ENCODE measurements at places on chromosomes 6 and 20. TPM values are rescaled to one million over a fixed set of nuclear protein-coding genes. Genes with fewer than 3 reads are reported as not detected.

The SLC13A3 gene
- 24.9 TPM for polyA plus RNA-seq

The FAM209A gene
- polyA plus RNA-seq = 0.71 TPM

The OR10C1 gene
- polyA plus RNA-seq = not detected

The MLIP gene
- polyA plus RNA-seq = 0.62 TPM

DNA sequence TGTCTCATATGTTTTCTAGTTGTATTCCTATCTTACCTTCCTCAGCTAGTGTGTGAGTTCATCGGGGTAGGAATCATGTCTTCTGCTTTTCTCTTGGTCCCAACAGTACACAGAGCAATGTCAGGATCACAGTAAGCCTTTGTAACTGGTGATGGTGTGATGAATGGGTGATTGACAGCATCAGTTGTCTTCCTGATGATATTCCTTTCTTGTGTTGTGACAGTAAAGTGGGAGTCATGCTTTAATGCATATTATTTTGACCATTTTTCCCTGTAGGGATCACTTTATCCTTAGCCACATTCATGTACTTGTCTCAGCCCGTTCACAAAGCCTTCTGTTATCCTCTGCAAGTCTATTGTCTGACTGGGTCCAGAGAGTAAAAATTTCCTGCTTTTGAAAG lies 501.7 kb downstream of the UTRN start:
- DNase-seq = no peak

DNA sequence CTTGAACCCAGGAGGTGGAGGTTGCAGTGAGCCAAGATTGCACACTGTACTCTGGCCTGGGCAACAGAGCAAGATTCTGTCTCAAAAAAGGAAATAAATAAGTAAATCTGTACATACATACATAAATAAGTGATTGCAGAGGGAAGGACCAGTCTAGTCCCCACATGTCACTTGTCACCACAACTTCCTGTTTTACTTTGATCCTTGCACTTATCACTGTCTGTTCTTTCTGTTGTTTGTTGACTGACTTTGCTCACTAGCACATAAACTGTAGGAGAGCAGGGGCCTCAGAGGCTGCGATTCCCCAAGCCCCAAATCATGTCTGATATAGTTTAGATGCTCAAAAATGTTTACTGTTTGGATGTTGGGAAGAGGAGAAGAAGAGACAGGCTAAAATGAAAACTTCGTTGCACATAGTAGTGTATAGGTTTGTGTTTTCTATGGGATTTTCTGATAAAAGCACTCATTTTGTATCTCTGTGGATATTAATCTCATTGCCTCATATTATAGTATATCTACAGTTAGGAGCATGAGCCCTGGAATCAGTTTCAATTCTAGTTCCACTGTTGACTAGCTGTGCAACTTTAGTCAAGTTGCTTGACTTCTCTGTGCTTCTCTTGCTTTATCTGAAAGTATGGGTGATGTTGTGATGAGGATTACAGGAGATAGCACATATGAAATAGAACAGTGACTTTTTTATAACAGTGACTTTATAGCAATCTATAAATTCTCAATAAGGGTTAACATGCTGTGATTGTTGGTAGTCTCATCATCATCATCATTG lies 165.0 kb downstream of the TBC1D7 start:
- no peak for DNase-seq

- DNase-seq = no peak
These were observed 45.2 kb downstream of the PLCG1 start for GRCh38 chr20:41182296-41183212.

GRCh38 chr20:59015411-59015810 lies 3.8 kb upstream of the TUBB1 start:
- DNase-seq = no peak

GRCh38 chr6:17007749-17008148 lies 94.1 kb upstream of the STMND1 start:
- no peak for DNase-seq

DNA sequence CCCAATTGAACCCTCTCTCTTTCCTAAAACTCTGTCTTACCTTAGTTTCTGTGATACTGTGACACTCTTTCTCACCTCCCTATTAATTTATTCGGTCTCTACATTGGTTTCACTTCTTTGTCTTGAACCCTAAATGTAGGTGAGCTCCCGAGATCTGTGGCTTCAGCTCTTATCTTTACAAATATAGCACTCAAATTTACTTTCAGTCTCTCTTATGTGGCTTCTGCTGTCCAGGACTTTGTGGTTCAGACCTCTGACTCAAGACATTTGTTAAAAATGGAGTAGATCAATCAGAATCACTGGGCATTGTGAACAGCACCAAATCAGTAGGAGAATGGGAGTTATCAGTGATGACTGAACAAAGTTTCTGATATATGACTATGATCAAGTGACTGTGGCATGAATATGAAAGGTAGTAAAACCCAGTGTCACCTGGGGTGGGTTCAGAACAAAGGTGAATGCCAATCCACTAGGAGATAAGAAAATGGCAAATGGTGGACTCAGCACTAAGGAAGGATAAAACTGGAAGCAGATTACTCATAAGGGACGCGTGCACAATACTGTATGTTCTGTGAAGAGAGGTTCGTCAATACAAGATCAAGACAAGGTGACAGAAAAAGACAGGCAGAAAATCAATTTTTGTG lies 27.2 kb downstream of the IL17F start:
- DNase-seq = no peak

GRCh38 chr6:32969685-32970412 lies 1.5 kb downstream of the BRD2 start:
- DNase-seq = peak; percentile 91
